Activated CD4-positive, alpha-beta T cell treated with anti-CD3 and anti-CD28 coated beads for 1 hour (primary cell): ENCODE measurements at places on chromosomes 1 and 21.

DNA sequence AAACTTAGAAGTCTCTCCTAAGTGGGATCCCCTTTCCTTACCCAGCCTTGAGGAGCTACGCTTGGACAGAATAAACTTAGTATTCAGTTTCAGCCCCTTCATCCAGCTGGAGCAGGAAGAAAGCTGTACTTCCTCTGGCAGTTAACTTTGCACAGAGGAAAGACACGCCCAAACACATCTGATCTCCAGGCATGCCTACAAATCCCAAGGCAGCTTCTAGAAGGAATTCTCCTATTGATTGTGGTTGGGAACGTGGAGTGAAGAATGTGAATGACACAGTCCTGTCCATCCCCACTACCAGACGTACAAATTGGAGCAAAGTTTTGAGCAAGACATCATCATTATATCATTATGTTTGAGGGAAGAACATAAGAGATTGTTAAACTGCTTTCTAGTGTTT lies 6.6 kb upstream of the AK4 start:
- no peak for DNase-seq

DNA sequence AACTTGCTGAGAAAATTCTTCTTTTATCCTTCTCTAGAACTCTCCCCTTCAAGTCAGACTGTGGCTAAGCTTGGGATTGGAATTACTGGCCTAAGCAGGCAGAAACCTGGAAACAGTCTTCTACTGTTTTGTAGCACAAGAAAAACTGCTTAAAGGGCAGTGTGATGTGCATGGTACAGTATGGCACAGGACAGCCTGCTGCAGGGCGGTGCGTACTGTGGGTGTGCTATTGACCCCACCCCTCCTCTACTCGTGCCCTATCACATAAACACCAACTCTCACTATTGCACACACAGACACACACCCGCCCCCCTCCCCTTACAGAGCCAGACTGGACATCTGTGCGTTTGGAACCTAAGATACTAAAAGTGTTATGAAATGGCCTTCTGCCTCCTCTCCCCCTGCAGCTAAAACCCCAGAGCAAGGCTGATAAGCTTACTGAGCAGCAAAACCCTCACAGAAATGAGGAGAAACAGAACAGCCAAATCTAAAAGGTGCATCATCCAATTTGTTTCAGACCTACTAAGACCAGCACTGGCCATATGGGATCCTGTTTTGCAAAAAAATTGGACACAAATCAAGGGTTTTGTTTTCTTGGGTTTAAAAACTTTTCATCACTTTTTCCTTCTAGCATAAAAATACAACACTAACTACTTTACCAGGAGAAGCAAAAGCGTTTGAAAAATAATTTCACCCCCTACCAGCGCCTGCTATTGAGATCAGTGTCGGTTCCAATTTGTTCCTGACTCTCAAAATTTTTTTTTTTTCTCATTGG lies 355.8 kb upstream of the LYPLAL1 start:
- DNase-seq: no peak

- no peak for DNase-seq
Observed at GRCh38 chr1:108877348-108878159, 769 bp downstream of the GPSM2 start.

DNA sequence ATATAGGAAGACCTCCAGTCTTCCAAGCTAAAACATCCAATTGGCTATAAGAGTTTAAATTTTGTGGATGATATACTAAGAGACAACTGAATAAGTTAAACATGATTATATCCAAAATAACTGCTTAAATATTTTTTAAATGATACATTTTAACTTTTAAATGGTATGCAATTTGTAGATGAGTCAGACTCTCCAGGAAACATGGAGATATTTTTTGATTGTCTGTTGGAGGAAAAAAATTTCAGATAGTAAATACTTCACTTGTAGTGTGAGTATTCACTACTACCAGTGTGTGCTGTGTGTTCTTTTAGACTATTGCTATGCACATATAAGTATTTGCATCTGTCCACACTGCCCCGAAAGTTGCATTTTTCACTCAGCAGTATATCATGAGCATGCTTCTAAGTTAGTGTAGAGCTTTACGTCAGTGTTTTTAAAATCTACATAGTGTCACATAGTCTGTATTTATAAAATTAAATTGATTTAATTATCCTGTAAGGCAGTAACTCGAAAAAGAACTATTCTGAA lies 91.1 kb downstream of the USP25 start:
- DNase-seq: no peak

DNA sequence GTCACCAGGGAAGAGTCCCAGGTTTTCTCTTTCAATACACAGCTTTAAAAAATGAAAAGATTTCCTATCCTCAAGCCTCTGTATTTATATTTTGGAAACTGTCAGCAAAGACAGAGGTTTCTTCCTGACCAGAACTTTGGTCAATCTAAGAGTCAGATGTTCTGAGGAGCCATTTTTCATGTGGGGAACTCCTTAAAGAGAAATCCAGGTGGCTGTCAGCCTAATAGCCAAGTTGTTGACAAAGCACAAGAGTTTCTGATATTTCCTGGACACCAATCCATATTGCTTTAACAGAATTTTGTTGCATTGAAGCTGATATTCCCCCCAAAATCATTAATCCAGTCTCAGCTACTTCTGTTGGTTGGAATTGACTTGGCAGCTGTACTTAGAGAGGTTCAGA lies 318.6 kb upstream of the NFIA start:
- DNase-seq: no peak

GRCh38 chr1:238681021-238681420 lies 705.3 kb upstream of the CHRM3 start:
- DNase-seq: no peak
